Nephron progenitor cell (in vitro differentiated cells): ENCODE measurements at places on chromosomes 12 and 14.

- H3K36me3 ChIP-seq, result no peaks in the 10 kb centered on the region
- peaks cover 7% of the 10 kb centered on the region for H3K27me3 ChIP-seq
- no peak overlapping the region for H3K4me3 ChIP-seq
- peaks cover 10% of the 10 kb centered on the region for H3K4me1 ChIP-seq
- H3K27ac ChIP-seq, result no peak overlapping the region
Measured at GRCh38 chr12:27822076-27822712, 42.2 kb upstream of the MANSC4 start.

GRCh38 chr14:75454963-75455546 is 27.2 kb downstream of the JDP2 start:
- no peak overlapping the region for H3K4me3 ChIP-seq
- peaks cover 7% of the 10 kb centered on the region for H3K36me3 ChIP-seq
- H3K4me1 ChIP-seq, result peaks cover 96% of the 10 kb centered on the region
- peaks cover 3% of the 10 kb centered on the region for H3K27me3 ChIP-seq
- no peak for DNase-seq

GRCh38 chr12:124369827-124370378 is 75.0 kb downstream of the RFLNA start:
- H3K4me3 ChIP-seq, result no peak overlapping the region
- no peaks in the 10 kb centered on the region for H3K27me3 ChIP-seq
- no peaks in the 10 kb centered on the region for H3K4me1 ChIP-seq
- DNase-seq, result no peak
- peaks cover 5% of the 10 kb centered on the region for H3K36me3 ChIP-seq

DNA sequence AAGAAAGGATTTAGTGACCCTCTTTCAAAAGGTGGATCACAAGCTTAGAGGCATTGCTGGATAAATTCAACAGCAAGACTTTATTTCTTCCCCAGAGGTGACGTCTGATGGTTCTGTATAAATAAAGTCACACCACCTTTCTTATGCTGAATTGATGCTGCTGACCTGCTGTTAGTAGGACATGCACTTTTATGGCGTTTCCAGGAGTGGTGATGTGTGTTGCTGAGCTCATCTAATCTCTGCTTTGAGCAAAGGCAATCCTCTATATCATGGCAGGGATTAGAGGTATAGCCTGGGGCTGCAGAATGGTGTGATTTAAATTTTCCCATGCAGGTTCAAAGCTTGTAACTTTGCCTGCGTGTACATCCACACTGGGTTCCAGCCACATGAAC is 94.9 kb downstream of the ETV6 start:
- no peak overlapping the region for H3K27ac ChIP-seq
- H3K4me1 ChIP-seq, result peaks cover 18% of the 10 kb centered on the region
- H3K4me3 ChIP-seq, result no peak overlapping the region
- H3K36me3 ChIP-seq, result no peaks in the 10 kb centered on the region
- no peaks in the 10 kb centered on the region for H3K27me3 ChIP-seq

DNA sequence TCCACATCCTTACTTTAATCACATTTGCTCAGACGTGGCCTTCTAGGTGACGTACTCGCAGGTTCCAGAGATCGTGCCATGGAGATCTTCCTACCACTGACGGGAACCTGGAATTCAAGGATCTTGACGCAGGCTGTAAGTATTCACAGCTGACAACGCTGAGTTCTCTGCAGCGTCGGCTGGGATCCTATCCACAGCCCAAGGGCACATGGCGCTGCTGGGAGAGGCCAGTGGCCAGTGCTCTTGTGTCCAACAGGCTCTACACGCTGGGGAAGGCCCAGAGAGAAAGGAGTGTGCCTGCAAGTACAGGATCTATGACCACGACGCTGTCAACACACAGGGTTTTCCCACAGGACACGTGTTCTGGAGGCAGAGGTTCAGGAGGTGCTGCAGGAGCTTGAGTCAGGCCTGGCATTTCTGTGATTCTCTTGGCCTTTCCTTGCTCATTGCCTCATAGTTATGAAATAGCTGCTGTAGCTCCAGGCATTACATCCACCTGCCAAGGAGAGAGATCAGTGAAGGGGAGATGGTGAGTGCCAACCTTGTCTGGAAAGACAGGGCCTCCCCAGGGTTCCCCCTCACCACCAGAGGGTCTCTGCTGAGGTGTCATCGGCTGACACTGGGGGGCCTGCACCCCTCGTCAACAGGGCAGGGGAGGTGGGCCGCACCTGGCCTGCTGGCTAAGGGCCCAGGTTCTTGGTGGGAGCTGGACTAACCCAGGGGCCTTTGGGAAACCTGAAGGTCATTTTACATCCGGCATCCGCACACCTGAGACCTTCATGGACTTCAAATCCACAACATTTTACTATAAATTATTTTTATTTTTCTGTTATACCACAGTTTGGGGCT is 21.3 kb downstream of the LRCOL1 start:
- peaks cover 14% of the 10 kb centered on the region for H3K4me1 ChIP-seq
- peaks cover 73% of the 10 kb centered on the region for H3K27me3 ChIP-seq
- peaks cover under 1% of the 10 kb centered on the region for H3K36me3 ChIP-seq

- H3K4me3 ChIP-seq, result no peak overlapping the region
- peak overlapping the region; percentile 70 for H3K27ac ChIP-seq
Measured at GRCh38 chr14:50769863-50770500, 61.0 kb downstream of the NIN start.

DNA sequence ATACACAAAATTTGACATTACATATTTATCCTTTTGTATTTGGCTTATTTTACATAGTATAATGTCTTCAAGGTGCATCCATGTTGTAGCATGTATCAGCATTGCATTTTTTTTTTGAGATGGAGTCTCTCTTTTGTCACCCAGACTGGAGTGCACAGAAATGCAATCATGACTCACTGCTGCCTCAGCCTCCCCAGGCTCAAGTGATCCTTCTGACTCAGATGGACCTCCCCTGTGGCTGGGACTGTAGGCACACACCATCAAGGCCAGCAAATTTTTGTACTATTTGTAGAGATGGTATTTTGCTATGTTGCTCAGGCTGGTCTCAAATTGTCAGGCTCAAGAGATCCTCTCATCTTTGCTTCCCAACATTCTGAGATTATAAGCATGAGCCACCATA is 214.4 kb upstream of the ALG10B start:
- no peak overlapping the region for H3K27ac ChIP-seq
- H3K4me1 ChIP-seq, result no peaks in the 10 kb centered on the region
- DNase-seq, result no peak
- peaks cover 4% of the 10 kb centered on the region for H3K36me3 ChIP-seq
- H3K4me3 ChIP-seq, result no peak overlapping the region
- no peaks in the 10 kb centered on the region for H3K27me3 ChIP-seq

GRCh38 chr12:75825686-75826085 is 205.9 kb downstream of the PHLDA1 start:
- DNase-seq, result no peak
- H3K4me1 ChIP-seq, result peaks cover 13% of the 10 kb centered on the region
- H3K27ac ChIP-seq, result no peak overlapping the region
- H3K36me3 ChIP-seq, result peaks cover 6% of the 10 kb centered on the region
- peaks cover 4% of the 10 kb centered on the region for H3K27me3 ChIP-seq
- no peak overlapping the region for H3K4me3 ChIP-seq

GRCh38 chr14:92751819-92752218 is 3.4 kb upstream of the LGMN start:
- DNase-seq, result no peak
- H3K27ac ChIP-seq, result no peak overlapping the region
- H3K4me1 ChIP-seq, result peaks cover 32% of the 10 kb centered on the region
- H3K27me3 ChIP-seq, result peaks cover 11% of the 10 kb centered on the region
- H3K4me3 ChIP-seq, result no peak overlapping the region
- peaks cover 8% of the 10 kb centered on the region for H3K36me3 ChIP-seq

DNA sequence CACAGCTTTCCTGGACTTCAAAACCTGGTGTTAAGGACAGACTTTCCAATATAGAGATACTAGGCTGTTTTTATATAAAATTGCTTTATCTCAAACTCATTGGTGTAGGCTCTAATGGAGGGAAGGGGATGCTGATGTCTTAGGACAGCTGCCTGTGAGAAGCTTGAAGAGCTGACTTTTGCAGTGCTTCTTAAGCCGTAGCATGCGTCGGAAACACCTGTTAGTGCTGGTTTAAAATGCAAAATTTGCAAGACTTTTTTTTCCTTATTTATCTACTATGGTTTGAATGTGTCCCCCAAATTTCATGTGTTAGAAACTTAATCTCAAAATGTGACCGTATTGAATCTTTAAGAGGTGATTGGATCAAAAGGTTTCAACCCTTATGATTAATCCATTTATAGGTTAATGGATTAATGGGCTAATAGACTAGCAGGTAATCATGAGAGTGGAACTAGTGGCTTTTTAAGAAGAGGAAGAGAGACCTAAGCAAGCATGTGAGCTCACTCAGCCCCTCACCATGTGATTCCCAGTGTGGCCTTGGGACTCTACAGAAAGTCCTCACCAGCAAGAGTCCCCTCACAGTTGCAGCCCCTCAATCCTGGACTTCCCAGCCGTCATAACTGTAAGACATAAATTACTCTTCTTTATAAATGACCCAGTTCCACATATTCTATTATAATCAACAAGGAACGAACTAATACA is 60.9 kb upstream of the FUT8 start:
- H3K4me3 ChIP-seq, result no peak overlapping the region
- H3K27me3 ChIP-seq, result peaks cover 5% of the 10 kb centered on the region
- no peak overlapping the region for H3K27ac ChIP-seq
- no peaks in the 10 kb centered on the region for H3K36me3 ChIP-seq
- no peaks in the 10 kb centered on the region for H3K4me1 ChIP-seq
- DNase-seq, result no peak

DNA sequence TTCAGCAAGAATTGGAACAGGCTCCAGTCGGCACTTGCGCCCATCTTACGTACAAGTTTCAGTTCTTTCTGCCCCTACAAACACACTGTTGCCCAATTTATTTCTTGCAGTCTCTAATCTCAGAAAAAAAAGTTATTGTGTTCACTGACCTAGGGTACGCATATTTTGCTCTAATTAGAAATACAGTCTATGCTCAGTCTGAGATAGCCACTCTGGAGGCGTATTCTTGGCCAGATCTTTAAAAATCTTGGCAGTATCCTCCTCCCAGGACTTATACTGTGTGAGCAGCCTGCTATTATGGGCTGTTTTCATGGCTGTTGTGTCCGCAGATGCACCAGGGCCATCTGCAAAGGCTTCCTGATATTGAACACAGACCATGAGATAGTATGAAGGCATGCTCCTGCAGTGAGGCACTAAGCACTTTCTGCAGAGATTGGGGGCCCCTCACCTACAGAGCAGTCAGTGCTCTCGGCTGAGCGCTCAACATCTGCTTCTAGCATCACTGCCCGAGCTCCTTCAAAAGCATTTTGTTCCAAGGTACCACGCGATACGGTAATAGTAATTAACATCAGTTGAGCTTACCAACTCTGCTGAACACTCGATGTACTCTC is 57.9 kb downstream of the PPM1H start:
- H3K4me1 ChIP-seq, result no peaks in the 10 kb centered on the region
- no peaks in the 10 kb centered on the region for H3K27me3 ChIP-seq
- H3K36me3 ChIP-seq, result peaks cover 35% of the 10 kb centered on the region
- no peak overlapping the region for H3K4me3 ChIP-seq
- DNase-seq, result no peak
- no peak overlapping the region for H3K27ac ChIP-seq

DNA sequence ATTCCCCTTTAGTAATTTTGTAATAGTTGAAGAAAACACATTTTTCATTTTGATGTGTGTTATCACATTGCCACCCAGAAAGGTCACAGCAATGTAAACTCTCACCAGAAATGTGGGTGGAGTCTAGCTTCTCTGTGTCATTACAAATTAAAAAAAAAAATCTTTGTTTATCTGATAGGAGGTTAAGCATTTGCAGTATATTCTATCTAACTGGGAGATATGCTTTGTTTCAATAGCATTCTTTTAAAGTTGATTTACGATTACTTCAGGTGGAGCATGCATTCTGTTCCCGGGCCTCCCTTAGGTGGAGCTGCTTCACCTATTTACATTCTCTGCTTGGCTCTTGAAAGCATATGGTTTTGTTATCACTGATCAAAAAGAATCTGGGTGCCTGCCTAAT is 7.8 kb downstream of the ADIPOR2 start:
- H3K36me3 ChIP-seq, result peaks cover 79% of the 10 kb centered on the region
- no peak overlapping the region for H3K4me3 ChIP-seq
- peaks cover 38% of the 10 kb centered on the region for H3K4me1 ChIP-seq
- H3K27me3 ChIP-seq, result no peaks in the 10 kb centered on the region

- H3K4me3 ChIP-seq, result peak overlapping the region; percentile 5
- peak; percentile 76 for DNase-seq
- H3K27ac ChIP-seq, result no peak overlapping the region
Measured at GRCh38 chr12:47837190-47838171, 17.8 kb upstream of the HDAC7 start.

DNA sequence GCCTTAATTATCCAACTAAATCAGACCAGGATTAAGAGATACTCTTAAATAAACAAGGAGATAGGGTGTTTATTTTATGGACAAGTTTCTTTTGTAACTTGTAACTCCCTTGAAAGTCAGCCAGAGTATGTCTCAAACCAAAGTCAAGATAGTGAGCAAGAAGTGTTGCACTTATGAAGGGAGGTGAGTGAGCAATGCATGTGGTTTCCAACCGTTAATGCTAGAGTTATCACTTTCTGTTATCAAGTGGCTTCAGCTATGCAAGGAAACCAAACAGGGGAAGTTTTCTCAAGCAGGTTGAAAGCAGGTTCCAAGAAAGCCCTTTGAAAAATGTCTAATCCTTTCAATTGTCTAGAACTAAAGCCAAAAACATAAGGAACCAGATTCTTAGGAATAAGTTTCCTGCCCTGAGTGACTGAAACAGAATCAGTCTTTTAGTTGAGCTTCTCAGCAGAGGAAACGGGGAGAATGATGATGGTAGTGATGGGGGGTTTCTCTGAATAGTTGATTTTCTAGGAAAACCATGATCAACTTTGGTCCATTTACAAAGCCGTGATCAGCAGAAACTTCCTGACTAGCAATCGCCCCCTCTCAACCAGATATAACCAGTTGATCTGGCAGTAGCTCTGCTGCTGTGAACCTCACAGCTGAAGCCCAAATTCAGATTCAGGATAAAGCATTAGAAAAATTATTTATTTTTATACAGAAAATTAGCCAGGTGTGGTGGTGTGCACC is 128.4 kb downstream of the DAD1 start:
- peaks cover 5% of the 10 kb centered on the region for H3K27me3 ChIP-seq
- H3K4me1 ChIP-seq, result peaks cover 25% of the 10 kb centered on the region
- H3K27ac ChIP-seq, result no peak overlapping the region
- H3K36me3 ChIP-seq, result no peaks in the 10 kb centered on the region

DNA sequence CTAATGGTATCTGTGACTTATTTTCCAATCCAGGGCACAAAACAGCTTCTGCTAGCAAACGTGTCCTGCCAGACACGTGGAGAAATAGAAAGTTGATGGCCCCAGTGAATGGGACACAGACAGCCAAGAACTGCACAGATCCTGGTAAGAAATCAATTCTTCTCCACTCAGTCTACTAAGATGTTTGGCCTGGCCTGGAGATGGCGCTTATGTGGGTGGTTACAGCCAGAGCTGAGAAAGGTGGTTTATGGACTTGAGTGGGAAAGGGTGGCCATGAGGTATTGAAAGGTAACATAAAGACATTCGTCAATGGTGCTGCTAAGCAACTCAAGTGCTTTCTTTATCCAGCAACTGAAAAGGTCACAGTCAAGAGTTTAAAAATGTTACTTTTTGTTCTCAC is 2.9 kb downstream of the SLC24A4 start:
- H3K4me1 ChIP-seq, result peaks cover 9% of the 10 kb centered on the region
- H3K36me3 ChIP-seq, result no peaks in the 10 kb centered on the region
- no peak overlapping the region for H3K4me3 ChIP-seq
- H3K27ac ChIP-seq, result no peak overlapping the region
